ENCODE measurements at places on chromosomes 5 and 9.

DNA sequence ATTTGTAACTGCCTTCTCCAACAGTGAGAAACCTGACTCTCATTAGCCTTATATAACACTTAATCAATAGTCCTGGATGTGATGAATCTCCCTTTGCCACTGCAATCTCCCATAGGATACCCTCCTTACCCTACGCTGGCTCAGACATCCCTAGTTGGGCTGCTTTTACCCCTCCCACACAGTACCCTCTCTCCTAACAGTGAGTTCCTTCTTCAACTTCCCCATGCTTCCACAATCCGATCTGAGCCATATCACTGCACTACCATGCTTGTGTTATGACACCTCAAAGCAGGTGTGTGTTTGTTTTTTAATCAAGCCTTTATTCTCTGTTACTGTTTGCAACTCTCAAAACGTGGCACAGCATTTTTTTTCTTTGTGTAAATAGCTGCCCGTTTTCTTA lies 60.5 kb upstream of the C9orf72 start:
- no peak for DNase-seq

DNA sequence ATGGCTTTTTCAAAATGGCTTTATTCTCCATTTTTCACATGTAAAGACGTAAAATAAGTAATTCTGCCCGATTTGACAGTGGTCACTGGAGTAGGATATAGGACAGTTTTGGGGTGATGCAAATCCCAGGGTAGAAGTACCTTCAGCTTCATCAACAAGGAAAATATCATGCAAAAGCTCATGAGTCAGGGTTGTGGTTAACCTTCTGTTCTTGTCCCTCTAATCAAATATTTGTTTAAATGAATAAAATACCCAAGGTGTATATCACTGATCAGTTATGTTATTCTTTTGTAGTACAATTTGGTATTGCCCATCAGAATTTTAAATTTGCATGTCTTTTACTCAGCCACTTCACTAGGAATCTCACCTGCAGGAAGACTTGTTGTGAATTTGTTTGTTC lies 40.0 kb downstream of the FBXL7 start:
- no peak for DNase-seq

DNA sequence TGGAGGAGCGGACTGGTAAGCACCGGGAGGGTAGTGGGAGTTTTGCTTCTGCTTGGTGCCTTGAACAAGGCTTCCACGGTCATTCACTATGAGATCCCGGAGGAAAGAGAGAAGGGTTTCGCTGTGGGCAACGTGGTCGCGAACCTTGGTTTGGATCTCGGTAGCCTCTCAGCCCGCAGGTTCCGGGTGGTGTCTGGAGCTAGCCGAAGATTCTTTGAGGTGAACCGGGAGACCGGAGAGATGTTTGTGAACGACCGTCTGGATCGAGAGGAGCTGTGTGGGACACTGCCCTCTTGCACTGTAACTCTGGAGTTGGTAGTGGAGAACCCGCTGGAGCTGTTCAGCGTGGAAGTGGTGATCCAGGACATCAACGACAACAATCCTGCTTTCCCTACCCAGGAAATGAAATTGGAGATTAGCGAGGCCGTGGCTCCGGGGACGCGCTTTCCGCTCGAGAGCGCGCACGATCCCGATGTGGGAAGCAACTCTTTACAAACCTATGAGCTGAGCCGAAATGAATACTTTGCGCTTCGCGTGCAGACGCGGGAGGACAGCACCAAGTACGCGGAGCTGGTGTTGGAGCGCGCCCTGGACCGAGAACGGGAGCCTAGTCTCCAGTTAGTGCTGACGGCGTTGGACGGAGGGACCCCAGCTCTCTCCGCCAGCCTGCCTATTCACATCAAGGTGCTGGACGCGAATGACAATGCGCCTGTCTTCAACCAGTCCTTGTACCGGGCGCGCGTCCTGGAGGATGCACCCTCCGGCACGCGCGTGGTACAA lies 556 bp downstream of the PCDHGC3 start:
- DNase-seq: no peak

DNA sequence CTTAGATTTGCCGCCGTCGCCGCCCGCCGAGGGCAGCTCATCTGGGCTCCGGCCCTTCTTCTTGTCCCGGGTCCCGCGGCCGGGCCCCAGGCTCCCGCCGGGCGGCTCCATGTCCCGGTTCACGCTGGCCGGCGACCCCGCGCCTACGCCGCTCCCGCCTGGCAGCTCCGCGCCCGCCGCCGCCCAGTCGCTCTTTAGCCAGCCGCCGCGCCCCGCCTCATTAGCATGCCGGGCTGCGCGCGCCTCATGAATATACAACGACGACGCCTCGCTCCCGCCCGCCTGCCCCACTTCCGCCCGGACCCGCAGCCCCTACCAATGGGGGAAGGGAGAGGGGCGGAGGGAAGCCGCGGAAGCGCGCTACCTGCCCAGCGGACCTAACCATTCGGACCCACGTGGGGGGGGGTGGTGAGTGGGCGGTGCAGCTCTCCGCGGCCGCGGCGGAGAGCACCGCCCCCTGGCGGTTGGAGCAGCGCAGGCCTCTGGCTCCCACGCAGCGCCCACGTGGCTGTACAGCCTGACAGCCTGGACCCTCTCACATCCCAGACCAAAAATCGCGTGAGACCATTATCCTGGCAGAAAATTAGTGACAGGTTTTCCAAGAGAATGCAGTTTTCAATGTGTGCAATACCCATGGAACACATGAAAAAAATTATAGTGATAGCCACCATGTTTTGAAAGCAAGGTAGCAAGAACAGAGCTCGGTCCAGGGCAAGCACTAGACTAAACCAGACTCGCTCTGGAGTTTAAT lies at the start of gene DIAPH1:
TSS of gene DIAPH1 (minus strand) at position 197 of the 751 bp plus-strand sequence. CDS start at position 111, 86 bp downstream.
- DNase-seq: peak; percentile 98

DNA sequence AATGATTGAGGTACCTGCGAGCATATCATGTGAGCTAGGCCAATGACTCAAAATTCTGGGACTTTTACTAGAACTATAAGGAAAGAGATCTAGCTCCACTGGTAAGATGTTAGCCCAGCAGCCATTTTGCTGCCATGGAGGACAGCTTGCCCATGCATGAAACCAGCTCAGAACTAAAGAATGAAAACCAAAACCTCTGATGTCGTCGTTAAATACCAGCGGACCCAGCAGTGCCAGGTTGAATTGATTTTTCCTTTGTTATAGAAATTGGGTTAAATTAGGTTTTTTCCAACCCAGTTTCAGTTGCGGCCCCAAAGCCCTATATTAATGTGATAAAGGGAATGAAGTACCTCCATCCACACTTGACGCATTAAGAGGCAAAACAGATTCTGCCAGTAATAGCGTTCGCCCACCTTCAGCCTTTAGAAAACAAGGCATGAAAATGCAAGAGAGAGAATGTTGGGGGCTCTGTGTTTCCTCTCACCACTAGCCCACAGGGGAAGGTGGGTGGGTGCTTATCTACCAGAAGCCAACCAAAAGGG lies 5.5 kb upstream of the ITK start:
- DNase-seq: no peak

DNA sequence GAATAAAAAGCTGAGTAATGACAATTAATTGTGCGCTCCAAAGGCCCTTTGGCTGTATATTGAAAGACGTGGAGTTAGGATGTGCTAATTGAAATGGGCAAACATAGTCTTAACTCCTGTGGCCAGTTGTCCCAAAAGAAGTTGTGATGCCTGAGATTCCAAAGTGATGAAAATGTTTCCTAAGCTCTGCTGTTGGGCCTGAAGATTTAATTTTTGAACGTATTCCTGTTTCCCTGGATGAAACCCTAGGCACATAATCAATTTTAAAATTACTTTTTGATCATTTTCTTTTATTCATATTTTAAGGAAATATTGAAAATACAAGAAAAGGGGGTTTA lies 87.9 kb downstream of the PRDM6 start:
- no peak for DNase-seq

- DNase-seq: no peak
These were observed 42.4 kb downstream of the STARD4 start for GRCh38 chr5:111469903-111470302.

Data from stimulated activated CD4-positive, alpha-beta T cell treated with anti-CD3 and anti-CD28 coated beads, Interleukin-2, amount 100 ng/mL, for 48 hours (primary cell).